ENCODE measurements at places on chromosomes 2 and 18. TPM values are rescaled to one million over a fixed set of nuclear protein-coding genes. Genes with fewer than 3 reads are reported as not detected.

DNA sequence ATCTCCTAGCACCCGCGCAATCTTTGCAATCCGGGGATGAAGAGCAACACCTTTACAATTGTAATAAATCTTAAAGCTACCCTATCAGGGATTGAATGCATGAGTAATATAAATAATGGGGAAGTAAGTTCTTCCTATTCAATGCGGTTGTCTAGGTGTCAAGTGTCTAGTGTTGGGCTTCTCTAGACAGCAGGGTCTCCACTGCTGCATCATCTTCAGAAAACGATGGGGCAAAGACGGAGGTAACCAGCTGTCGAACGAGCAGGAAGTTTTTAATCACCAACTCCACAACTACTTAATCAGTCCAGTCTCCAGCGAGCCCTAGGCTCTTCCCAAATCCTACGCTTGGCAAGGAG, 573 bp downstream of the STAM2 start:
- no peaks in the 10 kb centered on the region for H3K36me3 ChIP-seq
- H3K4me3 ChIP-seq, result peak overlapping the region; percentile 87
- DNase-seq, result no peak

DNA sequence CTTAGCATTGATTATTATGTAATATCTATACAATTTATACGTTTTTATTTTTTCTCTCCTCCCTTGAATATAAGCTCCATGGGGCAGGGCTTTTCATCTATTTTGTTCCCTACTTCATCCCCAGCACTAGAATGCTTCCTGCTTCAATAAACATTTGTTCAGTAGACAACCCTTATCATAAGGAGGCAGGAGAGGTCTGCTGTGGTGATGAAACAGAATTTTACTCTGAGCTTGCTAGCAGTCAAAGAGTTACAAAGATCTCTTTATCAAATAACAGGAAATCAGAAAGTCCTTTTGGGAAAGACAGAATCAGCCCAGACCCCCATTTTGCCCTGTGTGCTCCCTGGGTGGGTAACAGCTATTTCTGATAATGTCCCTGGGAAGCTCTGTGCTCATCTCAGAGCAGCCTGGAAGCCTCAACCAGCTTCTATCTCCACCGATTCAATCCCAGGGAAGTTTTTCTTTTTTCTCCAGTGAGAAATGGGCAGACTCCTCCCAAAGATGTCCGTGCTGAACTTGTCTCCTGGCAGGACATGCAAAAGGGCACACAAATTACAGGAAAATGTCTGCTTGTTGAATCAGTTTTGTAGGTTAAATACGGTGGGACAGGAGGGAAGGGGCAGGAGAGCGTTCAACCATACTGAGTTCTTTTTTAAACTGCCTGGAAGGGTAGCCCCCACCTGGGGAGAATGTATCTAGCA, 84.7 kb upstream of the PKDCC start:
- H3K4me1 ChIP-seq, result peaks cover 18% of the 10 kb centered on the region
- H3K27ac ChIP-seq, result no peak overlapping the region
- H3K4me3 ChIP-seq, result no peak overlapping the region
- H3K36me3 ChIP-seq, result no peaks in the 10 kb centered on the region

- H3K4me1 ChIP-seq, result no peaks in the 10 kb centered on the region
- DNase-seq, result no peak
- H3K27me3 ChIP-seq, result no peaks in the 10 kb centered on the region
- H3K27ac ChIP-seq, result no peak overlapping the region
Measured at GRCh38 chr18:26677957-26678356, 129.6 kb upstream of the KCTD1 start.

GRCh38 chr2:152468899-152469692, 134.1 kb downstream of the FMNL2 start:
- no peak for DNase-seq
- no peak overlapping the region for H3K27ac ChIP-seq
- no peaks in the 10 kb centered on the region for H3K36me3 ChIP-seq
- no peak overlapping the region for H3K4me3 ChIP-seq
- H3K27me3 ChIP-seq, result no peaks in the 10 kb centered on the region
- peaks cover 18% of the 10 kb centered on the region for H3K4me1 ChIP-seq

GRCh38 chr2:141055531-141055930, 1075.3 kb downstream of the LRP1B start:
- H3K4me3 ChIP-seq, result no peak overlapping the region
- no peak overlapping the region for H3K27ac ChIP-seq
- H3K4me1 ChIP-seq, result no peaks in the 10 kb centered on the region
- H3K36me3 ChIP-seq, result no peaks in the 10 kb centered on the region
- no peak for DNase-seq

GRCh38 chr2:236623816-236624215, 54.2 kb downstream of the ACKR3 start:
- no peak for DNase-seq
- H3K4me1 ChIP-seq, result peaks cover 3% of the 10 kb centered on the region
- no peaks in the 10 kb centered on the region for H3K27me3 ChIP-seq
- no peak overlapping the region for H3K4me3 ChIP-seq
- H3K27ac ChIP-seq, result no peak overlapping the region

GRCh38 chr2:211867845-211868451, 670.7 kb downstream of the ERBB4 start:
- no peaks in the 10 kb centered on the region for H3K36me3 ChIP-seq
- H3K4me3 ChIP-seq, result no peak overlapping the region
- DNase-seq, result no peak
- H3K27me3 ChIP-seq, result no peaks in the 10 kb centered on the region
- H3K4me1 ChIP-seq, result no peaks in the 10 kb centered on the region

GRCh38 chr2:36087344-36087743, 268.2 kb upstream of the CRIM1 start:
- H3K4me3 ChIP-seq, result no peak overlapping the region
- no peaks in the 10 kb centered on the region for H3K27me3 ChIP-seq
- no peak overlapping the region for H3K27ac ChIP-seq
- no peak for DNase-seq
- H3K4me1 ChIP-seq, result no peaks in the 10 kb centered on the region
- peaks cover 5% of the 10 kb centered on the region for H3K36me3 ChIP-seq

DNA sequence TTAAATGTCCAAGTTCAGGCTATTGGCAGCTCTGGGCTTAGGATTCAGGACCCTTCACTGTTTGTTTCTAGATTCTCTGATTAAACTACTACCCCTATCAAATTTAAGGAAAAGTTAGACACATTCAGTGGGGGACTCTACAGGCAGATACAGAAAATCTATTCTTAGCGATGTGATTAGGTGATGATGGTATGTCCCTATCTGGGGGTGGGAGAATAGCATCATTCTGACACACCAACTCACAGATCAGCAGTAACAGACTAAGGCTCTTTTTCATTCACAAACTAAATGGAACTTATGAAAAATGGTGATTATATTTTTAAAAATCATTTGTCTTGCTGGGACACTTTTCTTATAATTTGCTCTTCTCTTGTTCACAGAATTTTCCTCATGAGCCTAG, 232.9 kb upstream of the CDH2 start:
- no peak overlapping the region for H3K27ac ChIP-seq
- H3K4me1 ChIP-seq, result no peaks in the 10 kb centered on the region
- H3K27me3 ChIP-seq, result no peaks in the 10 kb centered on the region

DNA sequence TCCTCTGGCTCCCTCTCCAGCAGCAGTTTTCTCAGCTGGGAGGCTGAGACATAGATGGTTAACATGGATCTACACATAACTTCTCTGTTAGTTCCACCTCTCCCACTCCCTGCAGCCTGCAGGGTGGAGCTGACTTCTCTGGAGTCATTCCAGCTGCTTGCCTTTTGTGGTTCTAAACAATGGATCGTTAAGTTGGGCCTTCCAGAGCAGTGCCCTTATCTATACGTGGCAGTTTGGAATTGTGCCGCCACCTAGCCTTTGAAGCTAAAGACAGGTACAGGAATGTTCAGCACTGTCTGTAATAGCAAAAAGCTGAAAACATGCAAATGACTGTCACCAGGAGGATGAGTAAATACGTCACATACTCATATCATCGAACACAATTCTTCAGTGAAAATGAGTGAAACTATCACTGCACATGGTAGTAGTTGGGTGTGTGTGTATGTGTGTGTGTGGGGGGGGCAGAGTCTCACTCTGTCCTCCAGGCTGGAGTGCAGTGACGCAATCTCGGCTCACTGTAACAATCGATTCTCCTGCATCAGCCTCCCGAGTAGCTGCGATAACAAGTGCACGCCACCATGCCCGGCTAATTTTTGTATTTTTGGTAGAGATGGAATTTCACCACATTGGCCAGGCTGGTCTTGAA, 50.3 kb downstream of the SH2D6 start:
- no peaks in the 10 kb centered on the region for H3K27me3 ChIP-seq
- DNase-seq, result peak; percentile 21
- H3K36me3 ChIP-seq, result no peaks in the 10 kb centered on the region

DNA sequence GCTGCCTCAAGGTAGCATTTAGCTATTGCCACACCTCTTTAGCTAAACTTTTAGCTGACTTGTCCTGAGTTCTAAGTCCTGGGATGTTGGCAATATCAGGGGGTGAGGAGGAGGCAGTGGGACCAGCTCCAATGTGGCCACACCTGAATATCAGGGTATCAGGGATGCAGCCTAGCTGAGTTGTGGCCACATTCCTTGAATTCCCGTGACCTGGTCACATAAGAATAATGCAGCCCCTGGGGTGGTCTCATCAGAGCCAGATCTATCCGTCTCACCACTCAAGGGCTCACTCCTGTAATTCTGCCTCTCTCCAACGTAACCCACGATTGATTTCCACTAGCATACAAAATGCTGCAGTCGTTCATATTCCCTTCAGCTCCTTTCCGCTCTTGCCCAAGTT, 11.6 kb upstream of the TAF1B start:
- H3K27me3 ChIP-seq, result no peaks in the 10 kb centered on the region
- H3K36me3 ChIP-seq, result no peaks in the 10 kb centered on the region
- no peak overlapping the region for H3K4me3 ChIP-seq

DNA sequence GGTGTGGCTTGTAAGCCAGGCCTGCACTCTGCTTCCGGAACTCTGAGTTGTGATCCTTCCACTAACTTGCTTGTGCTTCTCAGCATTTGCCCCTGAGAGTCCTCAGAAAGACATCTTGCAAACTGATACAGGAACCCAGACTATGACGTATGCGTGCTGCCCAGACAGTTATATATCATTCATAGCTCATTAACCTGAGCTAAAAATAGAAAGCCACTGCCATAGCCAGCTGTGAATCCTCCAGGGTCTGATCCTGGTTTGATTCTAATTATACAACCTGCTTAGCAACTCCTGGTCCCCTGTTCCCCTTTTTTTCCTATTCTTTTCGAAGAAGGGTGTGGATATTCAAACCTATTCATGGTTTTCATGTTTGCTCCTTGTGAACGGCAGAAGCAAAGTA, 63.7 kb downstream of the MARCHF4 start:
- H3K27ac ChIP-seq, result no peak overlapping the region
- H3K36me3 ChIP-seq, result no peaks in the 10 kb centered on the region
- DNase-seq, result no peak
- no peaks in the 10 kb centered on the region for H3K27me3 ChIP-seq
- no peak overlapping the region for H3K4me3 ChIP-seq

DNA sequence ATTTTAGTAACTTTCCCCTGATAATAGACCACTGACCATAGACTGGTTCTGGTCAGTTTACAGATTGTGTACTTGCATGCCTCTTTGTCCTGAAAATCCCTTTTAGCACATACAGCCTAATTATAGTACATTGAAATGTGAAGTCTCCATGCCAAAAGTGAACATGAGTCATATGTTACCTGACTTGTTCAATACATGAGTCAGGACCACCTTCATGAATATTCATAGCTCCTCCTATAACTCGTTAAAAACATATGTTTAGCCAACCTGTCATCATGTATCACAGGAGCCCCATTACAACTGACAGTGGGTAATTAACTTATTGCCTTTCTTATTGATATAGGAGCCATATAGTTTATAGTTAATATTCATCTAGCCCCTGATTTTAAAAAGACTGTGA, 78.6 kb downstream of the SH3YL1 start:
- H3K4me1 ChIP-seq, result no peaks in the 10 kb centered on the region
- H3K27ac ChIP-seq, result no peak overlapping the region
- no peak for DNase-seq
- no peaks in the 10 kb centered on the region for H3K36me3 ChIP-seq
- H3K27me3 ChIP-seq, result no peaks in the 10 kb centered on the region

GRCh38 chr2:171718720-171719119, 31.5 kb downstream of the DYNC1I2 start:
- H3K36me3 ChIP-seq, result no peaks in the 10 kb centered on the region
- DNase-seq, result no peak
- H3K4me1 ChIP-seq, result no peaks in the 10 kb centered on the region
- no peak overlapping the region for H3K4me3 ChIP-seq
- no peaks in the 10 kb centered on the region for H3K27me3 ChIP-seq

- no peaks in the 10 kb centered on the region for H3K36me3 ChIP-seq
- H3K27me3 ChIP-seq, result no peaks in the 10 kb centered on the region
- H3K4me3 ChIP-seq, result no peak overlapping the region
- no peak overlapping the region for H3K27ac ChIP-seq
- DNase-seq, result no peak
- H3K4me1 ChIP-seq, result no peaks in the 10 kb centered on the region
Measured at GRCh38 chr2:191950132-191950874, 103.4 kb upstream of the CAVIN2 start.

GRCh38 chr2:80303909-80304837, at the start of gene LRRTM1:
Gene LRRTM1, minus strand, starts transcription at chr2:80304752. Its CDS starts 933 bp downstream, at chr2:80303819.
- H3K36me3 ChIP-seq, result no peaks in the 10 kb centered on the region
- peak within 1 kb of the TSS; percentile 33 for H3K4me3 ChIP-seq
- H3K4me1 ChIP-seq, result peaks cover 24% of the 10 kb centered on the region
- peaks cover 52% of the 10 kb centered on the region for H3K27me3 ChIP-seq

DNA sequence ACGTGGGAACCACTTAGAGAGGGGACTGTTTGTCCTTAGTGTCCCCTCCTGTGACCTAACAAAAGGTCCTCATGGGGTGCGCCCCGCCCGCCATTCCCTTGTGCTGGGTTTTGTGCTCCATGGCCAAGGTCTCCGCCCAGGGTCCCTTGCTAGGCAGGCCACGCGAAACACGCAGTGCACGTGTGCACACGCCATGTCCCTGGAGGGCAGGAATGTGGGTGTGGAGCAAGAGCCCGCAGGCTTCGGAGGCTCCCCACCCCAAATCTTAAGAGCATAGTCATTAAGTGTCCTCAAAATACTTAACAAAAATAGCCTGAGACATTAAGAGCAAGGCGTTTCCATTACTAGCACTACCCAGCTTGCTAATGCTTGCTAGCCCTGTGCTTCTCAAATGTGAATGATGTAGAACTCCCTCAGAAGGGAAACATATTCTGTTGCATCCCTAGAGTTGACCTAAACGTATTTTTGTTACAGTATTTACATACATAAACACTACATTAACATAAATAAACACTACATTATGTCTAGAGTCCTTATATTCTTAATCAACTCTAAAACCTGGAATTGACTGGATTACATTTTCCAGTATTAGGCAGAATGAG, 117.6 kb upstream of the APCDD1 start:
- H3K4me3 ChIP-seq, result no peak overlapping the region
- DNase-seq, result no peak
- no peaks in the 10 kb centered on the region for H3K36me3 ChIP-seq
- H3K27ac ChIP-seq, result no peak overlapping the region
- no peaks in the 10 kb centered on the region for H3K27me3 ChIP-seq

HOXD4 gene
- not detected for total RNA-seq

TMEM169 gene
- total RNA-seq, result 2.5 TPM

BCL11A gene
- 59.3 TPM for total RNA-seq

C2orf80 gene
- 1.3 TPM for total RNA-seq

ZNF892 gene
- total RNA-seq, result 10.8 TPM

AGXT gene
- total RNA-seq, result not detected

PSME4 gene
- total RNA-seq, result 116 TPM

KLHL41 gene
- not detected for total RNA-seq

EPHA4 gene
- total RNA-seq, result 5.1 TPM

LCT gene
- total RNA-seq, result 0.06 TPM

COMMD1 gene
- total RNA-seq, result 23.5 TPM

TGFA gene
- 3.7 TPM for total RNA-seq

TLK1 gene
- 102 TPM for total RNA-seq

FAM124B gene
- total RNA-seq, result 2.0 TPM

SEMA4C gene
- 67.3 TPM for total RNA-seq

ASIC4 gene
- 0.19 TPM for total RNA-seq

OSBPL6 gene
- 7.2 TPM for total RNA-seq

LBX2 gene
- 0.55 TPM for total RNA-seq
